ENCODE measurements at places on chromosomes 7 and 10. TPM values are rescaled to one million over a fixed set of nuclear protein-coding genes. Genes with fewer than 3 reads are reported as not detected.
A peak's percentile ranks its signal among the peaks of the same experiment; 100 is the strongest.

GRCh38 chr7:30351286-30351685, 66.9 kb downstream of the ZNRF2 start:
- peaks cover 16% of the 10 kb centered on the region for H3K4me1 ChIP-seq
- DNase-seq: no peak
- H3K27ac ChIP-seq: no peak overlapping the region
- no peaks in the 10 kb centered on the region for H3K36me3 ChIP-seq
- H3K27me3 ChIP-seq: no peaks in the 10 kb centered on the region

GRCh38 chr10:44968091-44968490, 8.5 kb downstream of the RASSF4 start:
- peaks cover 20% of the 10 kb centered on the region for H3K4me1 ChIP-seq
- peaks cover 5% of the 10 kb centered on the region for H3K36me3 ChIP-seq
- peak; percentile 88 for DNase-seq

GRCh38 chr7:1593091-1593866, 23.4 kb upstream of the PSMG3 start:
- DNase-seq: peak; percentile 79
- peaks cover 46% of the 10 kb centered on the region for H3K27me3 ChIP-seq
- H3K36me3 ChIP-seq: no peaks in the 10 kb centered on the region
- H3K4me3 ChIP-seq: no peak overlapping the region

DNA sequence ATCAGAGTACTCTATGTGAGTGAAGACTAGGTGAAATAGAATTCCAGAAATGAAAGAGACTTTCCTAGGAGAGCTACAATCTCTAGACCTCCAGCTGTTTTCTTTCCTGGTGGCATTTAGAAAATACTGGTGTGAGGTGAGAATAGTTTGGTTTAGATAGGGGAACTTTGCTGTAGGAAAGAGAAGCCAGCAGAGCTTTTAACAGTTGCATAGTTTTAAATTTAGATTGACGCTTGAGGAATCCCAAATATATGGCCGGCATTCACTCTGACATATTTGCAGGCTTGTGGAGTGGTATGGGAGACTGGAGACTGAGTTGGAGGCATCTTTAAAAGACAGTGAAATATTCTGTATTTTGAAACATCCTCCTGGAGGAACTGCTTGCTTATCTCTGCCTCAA, 94.3 kb upstream of the ETV1 start:
- H3K27me3 ChIP-seq: no peaks in the 10 kb centered on the region
- no peak overlapping the region for H3K4me3 ChIP-seq
- no peak overlapping the region for H3K27ac ChIP-seq
- no peaks in the 10 kb centered on the region for H3K4me1 ChIP-seq

IDI2 gene
- not detected for total RNA-seq

ACSM6 gene
- not detected for total RNA-seq

VSTM4 gene
- total RNA-seq: 14.1 TPM
